ENCODE measurements at places on chromosomes 1 and 21.

DNA sequence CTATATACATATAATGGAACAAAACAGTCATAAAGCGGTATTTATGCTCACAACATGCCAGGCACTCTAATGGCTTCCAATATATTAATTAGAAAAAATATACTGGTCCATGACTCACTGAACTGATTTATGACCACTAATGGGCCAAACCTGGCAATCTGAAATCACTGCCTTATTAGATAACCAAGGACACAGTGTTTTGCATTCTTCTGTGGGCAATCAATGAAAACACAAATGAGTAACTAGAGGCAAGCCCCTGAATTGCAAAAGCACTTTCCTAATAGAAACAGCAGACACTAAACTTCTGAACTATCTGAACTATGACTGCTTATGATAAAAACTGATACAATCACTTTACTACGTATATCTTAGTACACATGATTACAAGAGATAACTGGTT, 3.5 kb downstream of the GCLM start:
- no peak for DNase-seq

GRCh38 chr1:21926814-21927532, 10.1 kb downstream of the HSPG2 start:
- DNase-seq = no peak

- DNase-seq = no peak
Observed at GRCh38 chr1:160007577-160008200, 24.1 kb downstream of the PIGM start.

DNA sequence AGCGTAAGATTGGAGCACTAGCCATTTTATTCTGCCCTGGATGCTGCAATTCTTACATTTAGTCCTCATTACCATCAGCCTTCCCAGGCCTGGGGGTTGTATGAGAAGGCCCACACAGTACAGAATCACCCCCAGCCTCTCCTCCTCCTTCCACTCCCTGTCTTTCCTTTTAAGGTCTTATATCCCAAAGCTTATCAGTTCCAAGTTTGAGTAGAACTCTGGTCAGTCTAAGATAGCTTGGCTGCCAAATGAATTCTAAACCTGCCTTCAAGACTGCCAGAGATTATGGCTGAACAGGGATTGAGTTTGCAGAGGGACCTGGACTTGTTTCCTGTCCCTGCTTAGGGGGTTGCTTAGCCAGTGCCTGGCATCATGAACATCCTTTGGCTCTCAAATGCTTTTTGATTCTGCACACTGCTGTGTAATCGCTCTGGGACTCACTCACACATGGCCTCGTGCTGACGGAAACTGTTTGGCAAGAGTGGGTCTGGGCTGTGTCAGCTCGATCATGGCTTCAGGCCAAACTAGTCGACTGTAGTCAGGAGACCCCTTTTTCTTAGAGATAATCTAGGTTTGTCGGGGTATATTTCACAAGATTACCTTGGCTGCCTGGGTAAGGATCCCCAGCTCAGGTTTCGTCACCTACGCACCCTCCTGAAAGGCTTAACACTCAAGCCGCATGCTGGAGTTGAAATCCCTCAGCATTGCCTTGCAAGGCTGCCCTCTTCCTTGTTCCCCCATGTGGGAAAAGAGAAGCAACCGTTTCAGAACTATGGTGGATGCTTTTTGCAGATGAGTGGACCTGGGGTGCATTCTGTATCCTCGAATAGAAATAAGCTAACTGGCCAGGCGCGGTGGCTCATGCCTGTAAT, 252.6 kb downstream of the NFIA start:
- DNase-seq = no peak

GRCh38 chr1:30334767-30335166, 388.6 kb downstream of the MATN1 start:
- DNase-seq = no peak

DNA sequence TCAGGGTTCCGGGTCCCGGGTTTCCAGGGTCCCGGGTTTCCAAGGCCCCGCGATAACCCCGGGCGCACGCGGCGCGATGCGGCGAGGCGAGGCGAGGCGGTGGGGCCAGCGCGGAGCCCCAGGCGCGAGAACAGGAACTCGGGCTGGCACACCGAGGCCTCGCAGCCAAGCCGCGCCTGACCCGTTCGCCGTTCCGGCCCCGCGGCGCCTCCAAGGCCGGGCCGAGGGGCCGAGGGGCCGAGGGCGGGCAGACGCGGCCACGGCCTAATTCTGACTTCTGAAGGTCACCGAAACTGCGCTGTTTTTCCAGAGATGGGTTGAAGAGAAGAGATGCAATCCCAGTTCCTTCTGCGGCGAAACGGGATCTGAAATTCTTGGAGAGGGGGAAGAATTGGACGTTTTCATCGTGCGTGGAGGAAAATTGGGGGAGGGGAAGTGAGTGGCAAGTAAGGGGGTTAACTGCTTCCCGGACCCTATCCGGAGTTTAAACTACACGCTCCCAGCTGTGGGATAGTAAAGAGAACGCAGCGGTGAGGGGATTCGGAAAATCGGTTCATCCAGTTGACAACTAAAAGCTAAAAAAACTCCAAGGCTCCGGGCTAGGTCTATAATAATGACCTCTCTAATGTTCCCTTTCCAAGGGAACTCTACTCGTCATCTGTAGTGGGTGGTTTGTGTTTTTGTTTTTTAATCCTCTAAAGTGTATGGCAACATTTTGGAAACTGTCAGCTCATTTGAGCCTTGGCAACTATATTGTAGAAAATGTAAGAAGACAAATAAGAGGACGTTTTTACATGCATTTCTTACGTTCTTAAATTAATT, 8.2 kb downstream of the TBX15 start:
- no peak for DNase-seq

DNA sequence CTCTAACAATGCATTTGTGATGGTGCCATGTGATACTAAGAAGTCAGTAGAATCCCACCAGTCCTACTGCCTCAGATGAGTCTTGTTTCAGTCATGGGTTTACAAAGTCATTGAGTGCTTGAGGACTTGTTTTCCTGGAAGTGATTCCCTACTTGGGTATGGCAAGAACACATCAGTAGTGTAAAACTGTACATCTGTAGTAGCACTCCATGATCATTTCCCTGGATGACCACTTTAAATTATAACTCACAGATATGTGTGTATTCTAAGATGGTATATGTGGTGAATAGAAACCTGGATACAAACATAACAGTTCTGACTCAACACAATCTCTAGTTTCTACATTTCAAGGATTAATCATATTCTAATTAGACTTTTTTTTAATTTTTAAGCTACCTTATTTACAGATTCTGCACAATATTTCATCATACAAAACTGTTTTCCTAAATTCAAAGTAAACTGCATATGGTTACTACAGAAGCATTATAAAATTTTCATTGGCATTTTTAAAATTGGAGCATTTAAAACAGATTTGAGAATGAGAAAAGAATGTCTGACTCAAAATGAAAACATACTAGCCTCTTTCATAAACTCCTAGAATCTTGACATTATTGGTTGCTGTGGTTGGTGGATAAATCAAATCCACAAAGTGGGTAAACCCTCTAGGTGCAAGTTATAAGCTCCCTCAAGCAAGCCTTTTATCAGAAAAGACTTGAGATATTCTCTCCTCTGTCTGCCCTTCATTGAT, 6.8 kb upstream of the PSMG1 start:
- DNase-seq = no peak

- no peak for DNase-seq
Observed at GRCh38 chr1:150505431-150505830, 2.5 kb upstream of the ECM1 start.

- DNase-seq = no peak
Observed at GRCh38 chr1:13996334-13996733, 296.3 kb downstream of the PRDM2 start.

GRCh38 chr1:59357645-59358320, 60.9 kb downstream of the FGGY start:
- no peak for DNase-seq

GRCh38 chr1:150619576-150620509, 9.6 kb downstream of the ENSA start:
- DNase-seq = no peak

- DNase-seq = no peak
Observed at GRCh38 chr21:44800971-44801467, 601 bp downstream of the UBE2G2 start.

GRCh38 chr1:60958001-60958400, 124.4 kb upstream of the NFIA start:
- DNase-seq = no peak

GRCh38 chr1:21518774-21519455, 9.7 kb downstream of the ALPL start:
- DNase-seq = no peak

GRCh38 chr1:45995298-45995697, 137.1 kb downstream of the PIK3R3 start:
- no peak for DNase-seq

- no peak for DNase-seq
Observed at GRCh38 chr1:229869687-229870086, 197.4 kb upstream of the GALNT2 start.

All from stimulated activated CD8-positive, alpha-beta memory T cell treated with anti-CD3 and anti-CD28 coated beads, Interleukin-4, amount 100 ng/mL, for 1 hour (primary cell).